ENCODE measurements at places on chromosomes 2 and 18.

- no peak for DNase-seq
These were observed 122.9 kb upstream of the COPS8 start for GRCh38 chr2:236962816-236963215.

DNA sequence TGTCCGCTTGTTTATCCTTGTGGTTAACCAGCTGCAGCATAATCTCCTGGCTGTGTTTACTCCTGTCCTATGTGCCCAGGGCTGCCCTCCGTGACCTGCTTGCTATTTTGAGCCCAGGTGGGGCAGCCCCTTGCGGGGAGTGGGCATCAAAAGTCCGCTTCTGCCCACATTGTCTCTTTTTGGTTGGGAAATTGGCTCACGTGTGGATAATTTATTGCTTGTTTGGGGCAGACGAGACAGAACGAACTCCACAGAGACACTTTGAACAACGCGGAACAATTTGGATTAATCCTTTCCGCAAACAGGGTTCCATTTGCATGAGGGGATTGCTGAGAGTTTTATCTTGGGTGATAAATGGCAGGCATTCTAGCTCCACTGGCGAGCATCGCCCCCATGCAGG is 8.1 kb upstream of the CXCR4 start:
- no peak for DNase-seq

GRCh38 chr18:74419761-74420160 is 37.3 kb downstream of the DIPK1C start:
- no peak for DNase-seq

- DNase-seq = no peak
These were observed 105.1 kb downstream of the DYSF start for GRCh38 chr2:71558300-71559051.

GRCh38 chr2:41782306-41783158 is 265.3 kb upstream of the PKDCC start:
- DNase-seq = peak; percentile 25

- no peak for DNase-seq
These were observed 132.2 kb upstream of the SP5 start for GRCh38 chr2:170582751-170583463.

DNA sequence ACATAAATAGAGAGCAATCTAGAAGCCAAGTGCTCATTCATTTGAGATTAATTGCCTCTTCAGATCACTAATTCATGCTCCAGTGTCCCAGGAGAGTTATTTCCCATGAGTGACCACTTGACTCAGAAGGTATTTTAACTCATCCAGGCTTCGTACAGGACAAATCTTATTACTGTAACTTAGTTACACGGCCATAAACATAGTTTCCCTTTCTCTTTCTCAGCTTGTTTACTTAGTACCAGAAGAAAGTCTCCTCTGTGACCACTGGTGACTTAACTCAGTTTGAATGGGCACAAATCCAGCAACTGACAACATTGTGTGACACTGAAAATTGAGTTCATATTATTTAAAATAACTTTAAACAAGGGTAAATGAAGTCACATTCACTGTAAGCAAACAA is 25.3 kb downstream of the MMADHC start:
- no peak for DNase-seq

- DNase-seq = no peak
These were observed 398.3 kb downstream of the ALK start for GRCh38 chr2:29522951-29523669.

- DNase-seq = no peak
These were observed 178.1 kb downstream of the FAM210A start for GRCh38 chr18:13548106-13548819.

GRCh38 chr2:191043438-191043837 is 29.5 kb upstream of the STAT1 start:
- no peak for DNase-seq

GRCh38 chr2:38037757-38038621 is 38.0 kb downstream of the CYP1B1 start:
- peak; percentile 85 for DNase-seq

GRCh38 chr18:48753691-48754090 is 197.1 kb downstream of the SMAD7 start:
- DNase-seq = no peak

DNA sequence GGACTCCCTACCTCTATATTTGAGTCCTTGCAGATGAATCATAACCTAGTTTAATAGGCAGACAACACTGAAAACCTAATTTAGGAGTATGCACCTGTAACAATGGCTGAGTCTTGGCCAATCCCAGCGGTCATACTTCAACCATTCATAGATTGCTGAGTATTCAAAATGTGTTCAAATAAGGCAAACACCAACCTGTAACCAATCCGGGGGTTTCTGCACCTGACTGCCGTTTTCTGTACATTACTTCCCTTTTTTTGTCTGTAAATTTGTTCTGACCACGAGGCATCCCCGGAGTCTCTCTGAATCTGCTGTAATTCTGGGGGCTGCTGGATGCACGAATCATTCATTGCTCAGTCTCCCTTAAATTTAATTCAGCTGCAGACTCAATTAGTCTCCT is 338.6 kb downstream of the STK39 start:
- DNase-seq = no peak

- no peak for DNase-seq
These were observed 319.9 kb upstream of the HS6ST1 start for GRCh38 chr2:128638341-128639119.

- no peak for DNase-seq
These were observed 32.4 kb downstream of the CUL3 start for GRCh38 chr2:224552771-224553170.

GRCh38 chr18:48476550-48476917 is 62.3 kb upstream of the CTIF start:
- no peak for DNase-seq

DNA sequence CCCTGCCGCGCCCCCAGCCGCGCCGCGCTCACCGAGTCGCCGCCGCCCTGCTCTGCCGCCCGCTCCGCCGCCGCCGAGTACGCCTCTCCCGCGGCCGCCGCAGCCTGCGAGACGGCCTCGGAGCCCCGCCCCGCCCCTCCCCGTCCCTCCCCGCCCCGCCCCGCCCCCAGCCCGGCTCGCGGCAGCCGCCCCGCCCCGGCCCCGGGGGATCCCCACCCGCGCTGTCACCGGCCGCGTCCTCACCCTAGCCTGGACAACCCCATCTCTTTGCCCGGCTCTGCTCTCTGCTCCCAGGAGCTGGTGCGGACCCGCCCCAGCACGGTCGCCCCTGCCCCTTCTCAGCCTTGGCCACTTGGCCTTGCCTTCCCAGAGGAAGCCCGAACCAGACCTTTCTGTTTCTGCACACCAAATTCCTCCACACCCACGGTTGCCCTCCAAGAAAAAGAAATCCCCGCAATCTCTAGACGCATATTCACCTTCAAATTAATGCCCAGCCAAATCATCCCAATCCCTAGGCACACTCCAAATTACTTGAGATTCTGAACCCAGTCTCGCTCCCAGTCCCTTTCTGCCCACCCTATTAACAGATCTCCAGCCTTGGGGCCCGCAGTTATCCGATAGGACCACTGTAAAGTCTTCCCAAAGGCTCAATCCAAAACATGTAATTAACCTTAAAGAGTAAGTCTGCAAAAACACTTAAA is at the start of gene CYRIA:
CYRIA (minus strand) TSS at position 87 of the 701 bp plus-strand sequence. CDS start 77,715 bp downstream, outside the sequence.
- peak; percentile 39 for DNase-seq

- no peak for DNase-seq
These were observed 42.5 kb downstream of the HRH4 start for GRCh38 chr18:24502667-24503523.

- peak; percentile 7 for DNase-seq
These were observed 1377.9 kb downstream of the RPIA start for GRCh38 chr2:90069290-90069894.

- DNase-seq = no peak
These were observed 773.5 kb downstream of the CNTNAP5 start for GRCh38 chr2:124798551-124798950.

GRCh38 chr2:160223560-160223959 is 23.5 kb upstream of the ITGB6 start:
- DNase-seq = no peak

DNA sequence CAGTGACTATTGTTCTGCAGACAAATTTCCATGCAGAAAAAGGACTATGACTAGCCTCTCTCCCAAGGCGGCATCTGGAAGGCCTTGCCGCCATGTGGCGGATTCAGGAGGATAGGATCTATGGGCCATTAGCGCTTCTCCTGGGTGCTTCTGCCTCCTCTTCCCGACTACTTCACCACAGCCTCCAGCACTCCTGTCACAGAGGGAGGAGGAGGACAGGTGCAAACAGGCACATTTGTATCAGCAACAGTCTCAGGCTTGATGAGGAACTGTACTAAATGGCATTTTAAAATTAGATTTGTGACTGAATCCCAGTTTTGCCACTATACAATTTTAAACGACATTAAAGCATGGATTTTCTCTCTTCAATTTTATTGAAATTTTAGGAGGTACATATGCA is 114.9 kb downstream of the NOL10 start:
- DNase-seq = no peak

GRCh38 chr2:135651717-135652116 is 89.9 kb upstream of the UBXN4 start:
- DNase-seq = no peak

GRCh38 chr2:72214429-72215143 is 66.9 kb upstream of the CYP26B1 start:
- DNase-seq = no peak

GRCh38 chr2:27703638-27704341 is 40.1 kb downstream of the SLC4A1AP start:
- peak; percentile 90 for DNase-seq

DNA sequence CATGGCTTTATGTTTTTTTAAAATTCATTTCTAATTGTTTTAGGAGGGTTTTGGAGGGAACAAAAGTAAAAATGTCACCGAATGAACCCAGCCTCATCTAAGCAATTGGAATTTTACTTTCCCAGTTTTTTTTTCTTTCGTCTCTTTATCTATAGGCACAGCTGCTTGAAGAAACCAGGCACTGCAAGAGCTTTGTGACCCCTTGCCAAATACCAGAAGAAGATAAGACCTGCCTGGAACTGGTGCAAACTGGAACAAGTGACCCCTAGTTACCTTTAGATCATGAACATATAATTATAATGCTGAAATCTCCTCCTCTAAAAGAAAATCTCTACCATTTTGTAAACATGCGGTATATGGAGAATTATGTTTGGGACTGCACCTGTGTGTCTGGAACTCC is 100.9 kb downstream of the TSN start:
- no peak for DNase-seq

DNA sequence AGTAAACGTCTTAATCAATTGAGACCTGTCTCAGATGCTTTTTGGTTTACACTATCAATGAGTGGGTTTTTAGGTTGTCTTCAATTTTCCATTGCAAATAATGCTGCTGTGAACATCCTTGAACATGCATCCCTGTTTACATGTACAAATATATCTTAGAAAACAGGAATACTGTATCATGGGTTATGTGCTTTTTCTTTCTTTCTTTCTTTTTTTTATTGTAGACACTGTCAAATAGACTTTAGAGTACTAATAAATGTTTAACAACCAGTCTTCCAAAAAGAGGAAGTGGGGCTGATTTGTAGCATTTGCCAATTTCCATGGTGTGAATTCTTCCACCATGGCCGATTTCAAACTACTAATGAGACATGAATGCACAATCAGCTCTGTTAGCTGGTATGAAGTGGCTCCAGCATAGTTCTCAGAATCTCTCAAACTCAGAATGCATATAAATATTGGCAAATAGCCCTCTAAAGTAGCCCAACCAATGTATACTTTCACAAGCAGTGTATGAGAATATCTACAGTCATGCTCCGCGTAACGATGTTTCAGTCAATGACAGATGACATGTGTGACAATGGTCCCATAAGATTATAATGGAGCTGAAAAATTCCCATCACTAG is 50.3 kb upstream of the B3GNT2 start:
- no peak for DNase-seq

DNA sequence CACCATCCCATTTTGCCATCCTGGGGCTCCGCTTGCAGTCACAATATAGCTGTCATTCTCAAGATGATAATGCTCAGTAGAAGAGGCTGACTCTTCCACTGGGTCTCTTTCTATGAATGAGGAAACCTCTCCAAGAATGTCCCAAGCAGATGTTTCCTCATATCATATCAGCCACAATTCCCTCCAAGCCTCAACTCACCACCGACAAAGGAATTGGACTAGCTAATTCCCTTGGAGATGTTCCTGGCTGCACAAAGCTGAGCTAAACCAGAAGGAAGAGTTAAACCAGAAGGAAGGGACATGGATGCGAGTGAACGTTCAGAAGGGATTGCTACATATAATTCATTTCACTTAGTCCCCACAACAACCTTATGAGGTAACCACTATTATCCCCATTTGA is 65.0 kb upstream of the NPAS2 start:
- DNase-seq = no peak

DNA sequence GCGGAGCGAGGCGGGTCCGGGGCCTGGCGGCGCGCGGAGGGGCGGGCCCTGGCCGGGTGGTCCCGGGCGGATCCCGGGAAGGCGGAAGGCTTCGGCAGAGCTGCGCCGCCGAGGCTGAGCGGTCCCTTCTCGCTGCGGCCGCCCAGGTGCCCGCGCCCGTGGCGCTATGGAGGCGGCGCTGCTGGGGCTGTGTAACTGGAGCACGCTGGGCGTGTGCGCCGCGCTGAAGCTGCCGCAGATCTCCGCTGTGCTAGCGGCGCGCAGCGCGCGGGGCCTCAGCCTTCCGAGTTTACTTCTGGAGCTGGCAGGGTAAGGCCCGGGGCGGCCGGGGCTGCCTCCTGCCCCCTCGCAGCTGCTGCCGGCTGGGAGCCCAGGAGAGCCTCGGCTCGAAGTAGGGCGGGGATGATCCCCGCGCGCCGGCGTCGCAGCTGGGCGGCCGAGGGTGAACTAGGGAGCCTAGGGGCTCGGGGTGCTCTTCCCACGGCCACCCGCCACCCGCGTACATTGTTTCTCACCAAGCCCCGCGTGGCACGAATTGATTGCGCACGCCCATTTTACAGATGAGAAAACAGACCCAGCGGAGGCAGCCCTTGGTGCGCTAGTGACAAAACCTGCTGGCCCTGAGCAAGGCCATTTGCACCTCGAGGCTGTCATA is at the start of gene SLC66A3:
SLC66A3 (plus strand) TSS at position 87 of the 655 bp plus-strand sequence; CDS start at position 167, 80 bp downstream.
- DNase-seq = no peak

GRCh38 chr2:191245869-191246531 is 796 bp downstream of the MYO1B start:
- peak; percentile 16 for DNase-seq

- peak; percentile 89 for DNase-seq
These were observed 4.9 kb upstream of the STK17B start for GRCh38 chr2:196176142-196176738.

DNA sequence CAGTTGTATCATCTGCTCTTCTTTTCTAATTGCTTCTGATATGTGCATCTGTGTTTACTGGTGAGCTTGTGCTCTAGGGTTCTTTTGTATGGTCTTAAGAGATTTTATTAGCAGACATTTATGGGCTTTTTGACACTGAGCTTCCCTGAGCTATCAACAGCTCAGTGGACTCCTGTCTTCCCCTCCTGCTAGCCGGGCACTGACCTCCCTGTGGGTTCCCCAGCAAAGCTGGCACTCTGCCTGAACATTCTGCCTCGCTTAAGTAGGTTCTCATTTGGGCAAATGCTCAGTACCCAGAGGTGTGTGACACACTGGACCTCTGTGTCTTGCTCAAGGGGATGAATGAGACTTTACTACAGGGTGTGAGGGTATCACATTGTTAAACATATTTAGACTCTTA is 15.8 kb downstream of the TRAF3IP1 start:
- no peak for DNase-seq

DNA sequence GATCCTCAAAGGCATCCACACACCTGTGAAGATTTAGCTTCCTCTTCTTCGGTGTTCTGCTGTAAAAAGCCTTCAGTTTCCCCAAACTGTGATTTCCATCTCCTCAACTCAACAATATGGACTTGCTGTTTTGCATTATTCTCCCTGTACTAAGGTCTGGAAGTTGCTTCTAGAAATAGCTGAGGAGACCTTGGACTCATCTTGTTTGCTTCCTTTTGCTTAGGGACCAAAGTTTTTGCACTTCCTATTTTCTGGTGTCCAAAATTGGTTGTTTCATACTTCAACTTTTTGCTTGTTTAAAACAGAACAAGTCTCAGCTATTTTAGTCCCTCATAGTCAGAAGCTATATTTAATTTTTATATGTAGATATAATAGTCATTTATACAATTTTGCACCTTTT is 201.9 kb upstream of the COPS8 start:
- DNase-seq = no peak

Data from activated CD4-positive, alpha-beta T cell treated with anti-CD3 and anti-CD28 coated beads, Interleukin-2, amount 50 U/mL, for 16 hours (primary cell).